ENCODE measurements at places on chromosomes 1 and 21. TPM values are rescaled to one million over a fixed set of nuclear protein-coding genes. Genes with fewer than 3 reads are reported as not detected.
A peak's percentile ranks its signal among the peaks of the same experiment; 100 is the strongest.

The HENMT1 gene
- total RNA-seq = 6.5 TPM

DNA sequence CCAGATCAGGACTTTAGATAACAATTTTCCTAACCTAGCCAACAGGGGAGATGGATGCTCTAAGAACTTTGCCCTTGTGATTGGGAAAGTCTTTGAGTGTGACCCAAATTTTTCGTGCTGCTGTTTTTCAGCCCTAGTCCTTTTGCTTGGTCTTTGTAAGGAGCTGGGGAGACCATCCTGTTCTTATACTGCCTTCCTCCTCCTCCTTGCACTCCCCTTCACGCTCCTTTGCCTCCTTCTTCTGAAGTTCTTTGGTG, 5.7 kb downstream of the KCNQ4 start:
- H3K4me3 ChIP-seq = no peak overlapping the region
- H3K4me1 ChIP-seq = peaks cover 4% of the 10 kb centered on the region
- no peaks in the 10 kb centered on the region for H3K36me3 ChIP-seq

- no peaks in the 10 kb centered on the region for H3K27me3 ChIP-seq
- DNase-seq = peak; percentile 74
- H3K27ac ChIP-seq = no peak overlapping the region
- H3K36me3 ChIP-seq = no peaks in the 10 kb centered on the region
- H3K4me3 ChIP-seq = no peak overlapping the region
Measured at GRCh38 chr1:2343023-2343935, 48.1 kb downstream of the MORN1 start.

DNA sequence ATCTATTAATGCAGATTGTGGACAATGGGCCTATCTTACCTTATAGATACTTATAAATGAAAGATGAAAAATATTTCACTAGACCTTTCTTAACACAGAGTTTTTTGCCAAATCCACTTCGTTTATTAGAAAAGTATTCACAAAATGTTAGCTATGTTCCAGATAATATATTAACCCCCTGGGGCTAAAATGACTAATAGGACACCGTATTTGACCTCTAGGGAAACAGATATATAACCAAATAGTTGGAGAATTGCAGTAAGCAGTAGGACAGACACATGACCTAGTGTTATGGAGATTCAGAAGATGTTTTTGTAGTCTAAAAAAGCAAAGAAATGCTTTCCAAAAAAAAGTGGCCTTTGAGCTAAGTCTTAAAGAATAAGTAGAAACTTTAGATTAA, 106.9 kb downstream of the SEC16B start:
- H3K4me1 ChIP-seq = no peaks in the 10 kb centered on the region
- H3K4me3 ChIP-seq = no peak overlapping the region
- H3K27ac ChIP-seq = no peak overlapping the region
- no peak for DNase-seq
- H3K27me3 ChIP-seq = no peaks in the 10 kb centered on the region
- H3K36me3 ChIP-seq = no peaks in the 10 kb centered on the region

- H3K27ac ChIP-seq = no peak overlapping the region
- no peak overlapping the region for H3K4me3 ChIP-seq
- H3K27me3 ChIP-seq = peaks cover 2% of the 10 kb centered on the region
- no peaks in the 10 kb centered on the region for H3K36me3 ChIP-seq
Measured at GRCh38 chr1:22553991-22554522, 9.2 kb upstream of the EPHA8 start.

Measured in upper lobe of left lung (tissue), 6 donors.